ENCODE measurements at places on chromosomes 6 and 20.

DNA sequence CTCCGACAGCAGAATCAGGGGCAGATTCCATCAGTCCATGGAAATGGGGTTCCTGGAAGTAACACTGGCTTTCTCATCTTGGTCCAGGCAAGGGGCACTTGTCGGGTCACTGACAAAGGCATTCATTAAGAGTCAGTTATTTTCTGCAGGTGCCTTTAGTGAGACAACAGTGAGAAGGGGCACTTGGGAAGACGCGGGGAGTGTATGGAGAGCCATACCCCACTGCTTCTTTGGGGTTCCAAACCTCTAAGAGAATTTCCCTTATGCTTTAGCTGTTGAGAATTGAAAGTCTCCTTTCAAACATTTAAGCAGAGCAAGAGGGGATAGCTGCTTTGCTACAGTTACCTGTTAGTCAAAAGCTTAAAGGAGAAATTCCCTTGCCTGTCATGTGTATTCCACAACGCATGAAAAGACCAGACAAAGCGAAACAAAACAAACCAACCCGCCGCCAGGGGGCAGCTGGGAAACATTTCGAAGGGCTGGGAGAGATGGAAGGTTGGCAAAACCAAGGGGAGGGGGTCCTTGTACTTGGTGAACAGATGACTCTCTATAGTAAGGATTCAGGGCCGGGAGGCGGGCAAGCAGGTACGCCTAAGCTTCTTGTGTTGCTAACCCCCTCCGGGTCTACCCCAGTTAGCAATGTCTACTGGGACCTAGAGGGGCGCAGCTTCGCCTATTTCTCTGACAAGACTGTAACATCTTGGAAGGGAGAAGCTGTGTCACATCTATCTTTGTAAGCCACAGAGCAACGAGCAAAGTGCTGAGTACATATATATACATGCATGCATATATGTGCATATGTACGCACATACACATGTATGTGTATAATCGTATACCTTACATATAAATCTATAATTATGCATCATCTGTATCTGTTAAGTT, 474.9 kb upstream of the AGPAT4 start:
- DNase-seq, result no peak

DNA sequence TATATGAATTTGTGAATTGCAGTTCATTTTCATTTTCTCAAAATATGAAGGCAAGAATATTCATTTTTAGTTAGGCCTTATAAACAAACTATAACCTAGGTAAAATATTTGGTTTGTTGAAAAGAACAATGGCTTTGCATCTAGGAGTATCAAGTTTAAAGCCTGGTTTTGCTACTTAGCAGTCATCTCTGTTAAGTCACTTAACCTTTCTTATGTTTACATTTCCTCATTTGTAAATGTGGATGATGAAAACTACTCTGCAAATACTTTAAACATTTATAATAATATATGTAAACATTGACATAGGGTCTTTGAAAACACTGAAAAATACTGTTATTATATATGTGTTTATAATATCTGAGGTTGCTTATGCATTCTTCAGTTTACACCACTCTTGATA, 135.5 kb downstream of the CENPW start:
- DNase-seq, result no peak

- DNase-seq, result no peak
Measured at GRCh38 chr6:39790772-39791171, 1.4 kb upstream of the DAAM2 start.

DNA sequence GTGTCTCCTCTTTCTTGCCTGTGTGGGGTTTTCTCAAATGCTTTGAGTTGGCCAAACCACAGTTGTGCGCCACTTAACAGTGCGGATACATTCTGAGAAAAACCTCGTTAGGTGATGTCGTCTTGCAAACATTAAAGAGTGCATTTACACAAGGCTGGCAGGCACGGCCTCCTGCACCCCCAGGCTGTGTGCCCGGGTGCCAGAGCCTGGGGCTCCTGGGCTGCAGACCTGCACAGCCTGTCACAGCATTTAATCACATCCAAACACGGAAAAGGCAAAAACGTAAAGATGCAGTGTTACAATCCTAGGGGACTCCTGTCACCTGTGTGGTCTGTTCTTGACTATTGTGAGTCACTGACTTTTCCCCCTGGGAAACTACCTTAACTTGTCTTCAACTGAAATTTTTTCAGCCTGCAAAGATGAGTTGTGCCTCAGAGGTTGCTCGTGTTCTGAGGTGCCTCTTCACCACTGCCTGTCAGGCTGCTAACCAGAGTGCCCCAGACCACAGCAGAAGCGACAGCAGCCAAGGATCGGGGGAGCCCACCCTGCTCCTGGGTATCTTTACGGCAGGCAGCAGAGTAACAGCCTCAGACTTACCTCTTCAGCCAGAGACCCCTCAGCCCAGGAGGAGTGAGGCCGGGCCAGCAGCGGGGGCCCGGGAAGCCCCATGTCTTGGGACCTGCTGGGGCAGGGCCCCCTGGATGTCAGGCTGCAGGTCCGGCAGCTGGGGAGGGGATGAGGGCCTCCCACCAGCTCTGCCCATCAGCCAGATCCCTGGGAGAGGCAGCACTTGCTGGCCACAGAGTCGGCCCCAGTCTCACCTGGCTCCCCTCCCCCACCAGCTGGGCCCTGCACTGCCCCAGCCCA, 683 bp upstream of the C20orf204 start:
- DNase-seq, result no peak

DNA sequence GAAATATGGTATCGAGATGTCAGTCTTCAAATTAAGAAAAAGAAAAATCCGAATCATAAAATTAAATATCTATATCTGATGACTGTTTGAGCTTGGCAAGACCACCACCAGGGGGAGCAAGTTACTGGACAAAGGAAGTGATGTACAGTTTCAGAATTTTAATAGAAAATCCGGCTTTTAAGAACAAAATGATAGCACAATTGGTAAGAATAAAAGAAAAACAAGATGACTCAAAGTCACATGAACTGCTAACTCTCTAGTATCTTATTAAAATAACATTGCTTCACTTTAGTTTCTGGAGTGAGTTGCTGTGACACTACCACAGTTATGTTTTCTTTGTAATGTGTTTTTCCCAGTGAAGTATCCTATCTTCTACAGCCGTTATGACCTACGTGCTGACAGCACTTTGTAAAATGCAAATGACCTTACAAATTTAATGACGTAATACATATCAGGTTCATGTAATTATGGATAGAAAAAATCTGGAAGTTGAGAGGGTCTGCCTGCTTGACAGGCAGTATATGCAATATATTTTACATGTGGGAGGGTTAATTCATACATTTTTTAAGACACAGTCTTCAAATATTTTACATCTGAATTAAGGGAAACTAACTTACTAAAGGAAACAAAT, 405.3 kb upstream of the HS3ST5 start:
- no peak for DNase-seq

DNA sequence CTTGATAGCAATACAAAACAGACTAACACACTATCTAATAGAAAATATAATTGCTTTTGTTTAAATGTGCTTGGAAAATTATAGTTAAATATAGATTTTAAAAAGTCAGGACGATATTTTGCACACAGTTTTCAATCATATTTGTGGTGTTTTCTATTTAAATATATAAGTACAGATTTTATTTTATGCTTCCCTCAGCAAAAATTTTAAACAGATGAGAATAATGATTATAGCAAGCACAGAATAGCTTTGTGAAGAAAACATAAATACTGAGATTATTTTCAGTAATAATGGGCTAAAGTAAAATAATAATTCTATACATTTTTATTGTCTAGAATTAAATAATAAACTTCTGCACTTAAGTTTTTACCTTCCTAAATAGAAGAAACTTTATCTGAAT, 809.4 kb downstream of the PHF3 start:
- DNase-seq, result no peak

- DNase-seq, result no peak
Measured at GRCh38 chr6:169445661-169446581, 192.3 kb upstream of the THBS2 start.

GRCh38 chr6:111758608-111759329, 114.5 kb downstream of the FYN start:
- DNase-seq, result peak; percentile 64

DNA sequence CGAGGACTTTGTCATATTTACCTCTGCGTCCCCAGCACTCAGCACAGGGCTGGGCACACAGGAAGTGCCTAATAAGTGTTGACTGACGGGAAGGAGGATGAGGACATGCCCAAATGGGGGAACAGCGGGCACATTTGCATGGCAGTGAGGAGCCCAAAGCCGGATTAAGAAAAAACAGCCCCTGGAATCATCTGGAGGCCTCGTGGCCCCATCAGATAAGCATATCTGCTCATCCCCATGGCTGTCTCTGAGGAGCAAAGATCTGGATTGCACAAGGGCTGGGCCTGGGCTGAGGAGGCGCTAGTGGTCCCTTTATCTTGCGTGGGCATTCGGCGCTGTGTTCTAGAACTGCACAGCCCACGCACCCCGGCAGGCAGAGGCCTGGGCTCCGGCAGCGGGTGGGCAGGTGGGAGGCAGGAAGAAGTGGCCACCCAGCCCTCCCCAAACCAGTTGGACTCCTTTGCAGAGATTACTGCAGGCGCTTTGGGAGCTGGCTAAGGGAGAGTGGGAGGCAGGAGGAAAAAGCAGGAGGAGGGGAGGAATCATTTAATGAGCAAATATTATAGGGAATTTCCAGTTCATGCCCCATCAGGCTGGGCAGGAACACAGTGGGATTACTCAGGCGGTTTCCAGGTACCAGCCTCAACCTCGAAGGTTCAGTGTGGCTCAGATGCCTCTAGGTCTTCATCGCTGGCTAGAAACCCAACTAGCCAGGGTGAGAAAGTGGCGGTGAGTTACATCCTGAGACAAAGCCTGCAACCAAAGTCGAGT, 108.1 kb downstream of the CEBPB start:
- DNase-seq, result no peak

- no peak for DNase-seq
Measured at GRCh38 chr6:20338156-20338555, 63.5 kb upstream of the E2F3 start.

DNA sequence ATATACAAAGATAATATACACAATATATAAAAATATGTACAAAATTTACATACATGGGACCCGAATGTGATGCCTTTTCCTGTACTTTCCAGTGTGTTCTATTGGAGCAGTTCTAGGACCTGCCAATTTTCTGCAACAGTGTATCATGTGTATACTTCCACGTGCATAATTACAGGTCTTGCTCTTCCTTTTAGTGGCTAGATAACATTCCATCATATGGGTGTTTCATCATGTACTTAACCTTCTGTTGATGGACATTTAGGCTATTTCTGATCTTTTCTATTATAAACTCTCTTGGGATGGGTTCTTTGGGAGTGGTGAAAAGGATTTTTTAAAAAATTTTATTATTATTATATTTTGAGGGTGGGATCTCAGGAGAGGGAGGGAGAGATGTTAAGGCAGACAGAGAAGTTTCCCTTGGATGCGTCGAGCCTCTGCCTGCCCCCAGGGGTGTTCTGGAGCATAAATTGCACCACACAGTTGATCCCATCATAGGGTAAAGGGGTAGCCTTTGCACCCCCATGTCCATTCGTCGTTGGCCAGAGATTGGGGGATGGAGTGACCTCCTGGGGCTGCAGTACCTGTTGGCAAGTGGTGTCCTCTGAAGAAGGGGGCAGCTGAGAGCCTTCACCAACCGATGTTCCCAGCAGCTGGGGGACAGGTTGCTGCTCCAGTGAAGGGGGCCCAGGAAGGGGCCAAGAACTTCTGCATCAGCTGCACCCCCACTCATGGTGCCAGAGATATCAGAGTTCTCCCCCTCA, 110.3 kb downstream of the TOX2 start:
- no peak for DNase-seq

DNA sequence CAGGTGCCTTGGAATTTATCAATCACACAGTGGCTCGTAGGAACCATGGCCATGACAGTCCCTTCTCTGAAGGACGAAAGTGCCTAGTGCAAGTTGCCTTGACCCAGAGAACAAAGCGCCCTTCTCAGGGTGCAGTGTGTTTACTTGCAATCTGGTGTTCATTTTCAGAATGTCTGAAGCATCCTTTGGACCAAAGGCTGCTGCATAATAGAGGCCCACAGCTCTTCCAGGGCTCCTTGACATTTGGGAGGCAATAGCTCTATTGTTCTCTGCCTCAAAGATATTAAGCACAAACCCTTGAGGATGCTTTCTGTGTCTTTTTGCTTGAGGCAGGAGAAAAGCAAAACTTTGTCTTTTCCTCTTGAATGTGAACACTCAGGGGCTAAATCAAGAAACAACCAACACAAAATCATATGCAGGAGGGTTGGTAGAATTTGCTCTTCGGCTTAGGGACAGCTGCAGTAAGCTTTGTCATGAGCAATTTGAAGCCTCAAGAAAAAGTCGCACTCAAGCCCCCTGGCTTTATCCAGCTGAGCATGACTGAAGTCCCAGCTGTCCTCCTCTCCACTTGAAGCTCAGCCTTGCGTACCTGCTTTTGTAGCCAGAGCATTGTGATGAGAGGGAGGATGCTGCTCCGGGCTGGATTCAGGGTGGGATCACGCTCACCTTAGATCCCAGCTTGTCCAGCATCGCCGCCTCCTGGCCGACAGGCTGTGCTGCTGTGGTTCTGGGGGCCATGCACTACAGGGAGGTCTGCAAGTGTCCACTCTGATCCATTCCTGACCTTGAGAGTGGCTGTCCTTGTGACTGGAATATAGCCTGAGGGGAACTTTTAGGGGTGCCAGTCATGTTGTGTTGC, 495.4 kb downstream of the CDH26 start:
- no peak for DNase-seq

DNA sequence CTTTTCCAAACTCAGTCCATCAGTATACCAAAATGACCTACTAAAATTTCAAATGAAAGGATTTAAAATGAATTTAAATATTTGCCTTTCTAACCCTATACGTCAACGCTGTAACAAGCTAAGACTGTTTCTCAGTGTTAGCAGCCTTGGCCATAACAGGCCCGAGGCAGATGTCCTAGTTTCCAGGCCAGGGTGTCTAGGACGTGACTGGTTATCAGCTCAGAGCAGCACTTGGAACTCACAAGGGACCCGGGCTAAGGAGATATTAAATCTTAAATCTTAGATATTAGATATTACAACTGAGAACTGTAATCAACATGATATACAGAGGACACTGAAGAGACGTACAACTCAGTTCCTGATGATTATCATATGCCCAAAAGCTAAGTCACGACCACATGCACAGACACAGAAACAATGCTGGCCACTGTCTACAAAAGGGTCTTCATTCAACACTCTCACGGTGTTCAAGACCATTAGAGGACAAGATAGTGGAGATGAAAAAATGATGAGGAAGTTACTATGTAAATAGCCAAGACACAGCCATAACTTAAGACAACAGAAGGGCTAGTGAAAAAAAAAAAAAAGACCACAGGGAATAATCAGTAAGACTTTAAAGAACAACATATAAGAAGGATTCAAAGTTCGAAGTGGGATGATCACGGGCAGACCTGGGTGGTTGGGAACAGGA, at the start of gene CLDN20:
Gene CLDN20 (plus strand): TSS at position 641 of the 691 bp plus-strand sequence. CDS start 11,707 bp downstream, outside the sequence.
- no peak for DNase-seq

GRCh38 chr6:109449064-109449794, 6.3 kb downstream of the MICAL1 start:
- no peak for DNase-seq

- no peak for DNase-seq
Measured at GRCh38 chr6:46437671-46438221, 53.5 kb downstream of the RCAN2 start.

- DNase-seq, result no peak
Measured at GRCh38 chr6:50905297-50905696, 86.6 kb downstream of the TFAP2B start.
